CD4-positive, alpha-beta T cell (primary cell): ENCODE measurements at places on chromosomes 12 and 14. TPM values are rescaled to one million over a fixed set of nuclear protein-coding genes. Genes with fewer than 3 reads are reported as not detected.

Gene HOXC11
- not detected for total RNA-seq

Gene RNFT2
- total RNA-seq = 6.0 TPM

DNA sequence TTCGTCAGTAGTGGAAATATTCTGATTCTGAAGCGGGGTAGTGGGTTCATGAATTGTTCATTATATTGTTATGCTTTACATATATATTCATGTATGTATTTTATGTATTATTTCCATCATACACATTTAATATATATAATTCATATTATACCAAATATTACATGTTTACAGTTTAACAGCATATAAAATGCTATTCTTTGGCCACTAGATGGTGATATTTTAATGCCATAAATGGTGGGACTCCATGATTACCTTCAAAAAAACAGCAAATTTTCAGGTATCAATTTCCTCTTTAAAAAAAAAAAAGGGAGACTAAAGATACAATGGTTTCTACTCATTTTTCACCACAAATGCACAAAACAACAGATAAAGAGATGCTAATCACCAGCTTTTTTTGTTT is 41.0 kb downstream of the BDKRB1 start:
- DNase-seq = no peak

- DNase-seq = no peak
Measured at GRCh38 chr14:104673481-104673880, 15.9 kb upstream of the INF2 start.

DNA sequence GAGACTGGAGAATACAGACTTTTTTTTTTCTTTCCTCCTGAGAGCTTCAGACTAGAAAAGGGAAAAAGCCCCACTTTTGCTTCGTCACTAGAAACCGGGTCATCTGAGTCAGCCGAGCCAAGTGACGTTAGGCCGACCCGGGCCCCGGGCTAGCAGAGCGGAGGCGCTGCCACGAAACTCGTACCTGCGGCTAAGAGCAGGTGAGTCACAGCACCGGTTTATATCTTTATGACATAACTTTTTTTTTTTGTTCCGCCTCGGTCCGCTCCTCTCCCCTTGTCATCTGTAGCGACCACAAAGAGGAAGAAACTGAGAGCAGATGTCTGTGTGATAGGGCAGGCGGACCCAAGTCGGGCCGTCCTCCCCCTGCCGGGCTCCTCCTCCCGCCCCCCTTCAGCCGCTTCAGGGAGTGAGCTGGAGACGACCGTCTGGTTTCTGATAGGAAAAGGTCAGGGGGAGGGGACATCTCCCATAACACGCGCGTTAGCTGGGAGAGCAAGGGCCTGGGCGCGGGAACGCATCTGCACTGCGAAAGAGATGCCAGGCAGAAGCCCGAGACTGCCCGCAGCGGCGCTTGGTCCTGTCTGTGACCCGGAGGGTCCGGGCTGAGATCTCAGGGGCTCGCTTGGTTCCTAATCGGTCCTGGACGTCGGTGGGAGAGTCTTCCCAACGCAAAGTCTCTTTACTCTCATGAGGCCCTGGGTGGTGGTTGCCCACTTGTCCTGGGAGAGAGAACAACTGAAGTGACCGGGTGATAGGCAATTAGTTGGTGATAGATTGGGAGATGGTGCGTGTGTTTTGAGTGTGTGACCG is 586 bp downstream of the TTC6 start:
- DNase-seq = no peak

DNA sequence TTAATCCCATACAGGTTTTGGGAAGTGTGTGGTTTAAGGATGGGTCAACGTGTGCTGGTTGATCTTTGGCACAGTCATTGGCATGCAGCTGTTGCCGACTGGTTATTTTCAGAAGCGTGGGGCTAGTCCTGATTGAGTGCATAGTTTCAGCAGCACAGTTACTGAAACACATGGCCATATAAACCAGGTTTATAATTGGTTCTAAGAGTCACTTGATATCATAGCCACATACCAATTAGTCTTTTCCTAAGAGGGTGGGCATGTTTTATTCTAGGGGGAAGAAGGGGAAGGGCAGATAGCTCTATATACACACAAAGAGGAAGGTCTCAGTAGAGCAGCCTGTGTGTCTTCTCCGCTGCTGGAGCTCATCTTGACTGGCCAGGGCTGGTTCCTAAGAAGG is 11.0 kb upstream of the RPS6KL1 start:
- DNase-seq = no peak

DNA sequence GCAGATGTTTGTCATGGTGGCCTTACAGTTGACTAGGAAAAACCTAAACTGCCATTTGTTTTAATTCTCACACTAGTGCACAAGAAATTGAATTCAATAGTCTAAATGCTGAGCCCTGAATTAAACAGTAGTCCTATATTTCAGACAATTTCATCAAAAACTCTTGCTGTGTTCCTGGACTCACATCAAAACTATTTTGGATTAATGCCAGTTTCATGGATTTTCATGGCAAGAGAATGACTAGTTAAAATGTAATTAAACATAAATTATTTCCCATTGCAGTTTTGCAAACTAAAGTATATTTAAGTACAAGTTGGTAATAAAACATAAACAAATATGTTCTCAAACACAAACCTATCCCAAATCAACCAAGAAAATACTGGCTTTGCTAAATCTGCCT is 468.0 kb upstream of the PRICKLE1 start:
- DNase-seq = no peak

DNA sequence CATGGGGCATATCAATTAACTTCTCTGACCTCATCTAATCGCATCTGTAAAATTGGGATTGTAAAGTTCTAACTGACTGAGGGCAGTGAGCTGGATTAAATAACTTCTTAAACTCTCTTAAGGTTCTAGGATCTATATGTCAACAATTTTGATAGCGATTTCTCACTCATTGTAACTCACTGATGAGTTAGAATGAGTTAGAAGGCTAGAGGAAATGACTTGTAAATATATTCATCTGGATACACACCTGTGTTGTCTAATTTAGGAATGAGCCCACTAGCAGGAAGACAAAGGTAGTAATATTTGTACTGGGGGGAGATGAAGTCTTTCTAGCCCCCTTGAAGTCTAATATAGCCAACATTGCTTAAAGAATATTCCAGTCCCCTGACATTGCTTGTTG is 46.3 kb upstream of the CERS5 start:
- no peak for DNase-seq

DNA sequence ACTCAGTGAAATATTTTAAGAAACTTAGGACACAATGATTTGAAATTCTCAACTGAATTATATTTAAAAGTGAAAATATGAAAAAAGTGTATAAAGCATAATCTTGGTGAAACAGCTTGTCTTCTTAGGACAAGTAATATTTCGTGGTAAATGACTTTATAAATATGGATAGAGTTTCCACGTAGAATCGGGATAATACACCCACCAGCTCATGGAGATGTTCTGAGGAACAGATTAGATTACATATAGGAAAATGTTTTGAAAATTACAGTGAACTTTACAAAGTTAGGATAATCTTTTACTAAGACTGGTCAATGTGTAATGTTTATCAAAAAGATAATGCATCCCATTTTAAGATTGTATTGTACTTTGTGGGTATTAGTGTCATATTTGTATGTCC is 25.6 kb upstream of the MYF6 start:
- DNase-seq = no peak

- no peak for DNase-seq
Measured at GRCh38 chr14:77037215-77037937, 8.9 kb upstream of the IRF2BPL start.

DNA sequence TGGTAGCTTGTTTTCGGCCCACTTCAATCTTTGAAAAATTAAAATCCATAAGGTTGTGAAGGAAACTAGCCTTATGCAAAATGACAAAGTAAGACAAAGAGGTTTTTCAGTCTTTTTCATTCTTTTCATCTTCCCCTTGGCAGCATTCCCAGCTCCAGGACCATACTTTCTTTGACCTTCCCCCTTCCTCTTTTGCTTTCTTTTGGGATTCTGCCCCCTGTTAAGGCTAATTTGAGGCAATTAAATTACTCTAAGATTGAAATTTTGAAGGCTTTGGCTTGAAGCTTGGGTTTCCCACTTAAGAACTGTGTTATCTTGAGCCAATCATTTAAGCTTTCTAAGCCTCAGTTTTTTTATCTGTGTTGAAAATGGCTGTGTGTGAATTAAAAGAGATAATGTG is 124.9 kb downstream of the DACT1 start:
- no peak for DNase-seq

GRCh38 chr12:49917166-49917787 is 13.6 kb upstream of the FAIM2 start:
- DNase-seq = no peak

DNA sequence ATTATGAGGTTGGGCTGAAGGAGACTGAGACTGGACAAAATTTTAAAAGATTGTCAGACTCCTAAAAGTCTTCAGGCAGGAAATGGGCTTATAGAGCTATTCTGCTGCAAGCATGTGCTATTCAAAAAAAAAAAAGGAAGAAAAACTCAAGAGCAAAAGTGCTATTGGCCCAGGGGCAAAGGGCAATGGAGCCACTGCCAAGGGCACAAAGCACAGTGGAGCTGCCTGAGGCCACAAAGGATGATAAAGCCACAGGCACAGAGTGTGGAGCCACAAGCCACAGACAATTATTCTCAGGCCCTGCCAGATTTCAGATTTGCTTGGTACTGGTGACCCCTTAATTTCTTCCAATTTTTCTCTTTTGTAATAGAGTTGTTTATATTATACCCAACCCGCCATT is 29.6 kb upstream of the GRIN2B start:
- no peak for DNase-seq

GRCh38 chr12:108381787-108382436 is 42.8 kb upstream of the CMKLR1 start:
- no peak for DNase-seq

- no peak for DNase-seq
Measured at GRCh38 chr14:89571491-89571890, 154.5 kb upstream of the FOXN3 start.

GRCh38 chr14:21095430-21096205 is 2.8 kb downstream of the ZNF219 start:
- no peak for DNase-seq

GRCh38 chr14:103284574-103285467 is 49.2 kb upstream of the EIF5 start:
- no peak for DNase-seq

GRCh38 chr12:84648425-84648824 is 264.2 kb downstream of the SLC6A15 start:
- no peak for DNase-seq
